ENCODE measurements at places on chromosomes 3 and 15.

GRCh38 chr3:119160361-119160760, 13.0 kb upstream of the UPK1B start:
- H3K27ac ChIP-seq: no peak overlapping the region
- no peaks in the 10 kb centered on the region for H3K36me3 ChIP-seq

- H3K4me1 ChIP-seq: no peaks in the 10 kb centered on the region
- H3K27me3 ChIP-seq: no peaks in the 10 kb centered on the region
- no peaks in the 10 kb centered on the region for H3K36me3 ChIP-seq
- no peak overlapping the region for H3K27ac ChIP-seq
- H3K4me3 ChIP-seq: no peak overlapping the region
These were observed 680.7 kb upstream of the LMCD1 start for GRCh38 chr3:7820969-7821368.

GRCh38 chr15:29636140-29636539, 186.1 kb downstream of the TJP1 start:
- H3K27me3 ChIP-seq: peaks cover 1% of the 10 kb centered on the region
- H3K27ac ChIP-seq: no peak overlapping the region
- no peak overlapping the region for H3K4me3 ChIP-seq
- DNase-seq: no peak

GRCh38 chr3:15097891-15098290, 1.1 kb downstream of the RBSN start:
- H3K4me3 ChIP-seq: peak overlapping the region; percentile 9
- H3K27me3 ChIP-seq: no peaks in the 10 kb centered on the region
- no peak overlapping the region for H3K27ac ChIP-seq
- DNase-seq: no peak

DNA sequence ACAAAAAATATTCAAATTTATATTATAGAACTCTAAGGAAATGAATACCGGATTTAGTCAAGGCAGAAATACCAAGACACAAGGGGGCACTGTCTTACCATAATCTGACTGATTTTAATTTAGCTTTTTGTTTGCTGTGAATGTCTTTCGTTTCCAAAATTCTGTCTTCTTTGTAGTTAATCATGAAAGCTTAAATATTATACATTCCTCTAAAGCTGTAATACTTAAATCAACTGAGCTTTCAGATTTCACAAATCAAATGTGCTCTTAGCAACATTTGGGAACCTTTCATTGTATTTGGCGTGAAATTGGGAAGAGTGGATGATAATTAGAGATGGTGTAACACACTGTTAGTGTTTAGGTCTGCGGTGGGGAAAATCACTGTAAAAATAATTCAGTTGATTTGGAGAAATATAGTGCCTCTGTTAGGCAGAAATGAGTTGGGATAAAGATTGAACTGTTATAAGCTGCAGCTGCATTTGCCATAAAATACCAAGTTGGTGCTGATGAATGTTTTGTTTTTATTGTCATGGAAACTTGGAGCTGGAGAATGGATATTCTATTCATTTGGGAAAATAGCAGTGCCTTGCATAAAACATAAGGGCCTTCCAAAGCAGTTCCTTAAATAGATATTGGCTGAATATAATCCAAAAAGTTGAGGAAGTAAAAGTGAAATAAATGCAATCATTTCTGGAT, 228.2 kb downstream of the TCF12 start:
- no peaks in the 10 kb centered on the region for H3K36me3 ChIP-seq
- peak overlapping the region; percentile 72 for H3K4me3 ChIP-seq
- no peak for DNase-seq
- no peak overlapping the region for H3K27ac ChIP-seq
- peaks cover 5% of the 10 kb centered on the region for H3K4me1 ChIP-seq

Measured in aorta (tissue), 5 donors.